SK-N-SH treated with all-trans-retinoic acid at 6 μM for 48 hours (cell line): ENCODE measurements at places on chromosomes 7 and 10.

- ATAC-seq = no peak
Measured at GRCh38 chr10:73163096-73163495, 4.7 kb downstream of the ECD start.

DNA sequence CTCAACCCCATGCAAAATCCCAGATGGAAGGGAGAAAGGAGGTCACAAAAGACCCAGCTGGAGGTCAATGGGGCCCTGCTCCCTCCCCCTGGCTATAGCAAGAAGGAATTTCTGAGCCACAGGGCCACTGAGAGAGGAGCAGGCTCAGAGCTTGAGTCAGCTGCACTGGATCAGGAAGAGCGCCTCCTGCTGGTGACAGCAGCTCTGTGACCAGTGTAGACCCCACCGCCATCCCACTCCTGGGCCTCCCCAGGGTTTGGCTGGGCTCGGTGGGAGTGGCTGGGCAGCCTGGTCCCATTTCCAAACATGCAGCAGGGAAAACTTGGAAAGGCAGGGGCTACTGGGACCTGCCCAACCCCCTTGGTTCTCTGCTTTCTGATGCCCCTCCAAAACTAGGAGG is 31.5 kb upstream of the PRLHR start:
- no peak for ATAC-seq

- peak; percentile 91 for ATAC-seq
Measured at GRCh38 chr7:107387128-107387527, 82.7 kb upstream of the GPR22 start.

- ATAC-seq = no peak
Measured at GRCh38 chr7:131097662-131098376, 229.9 kb upstream of the MKLN1 start.

GRCh38 chr10:96971324-96971723 is 139.2 kb downstream of the LCOR start:
- no peak for ATAC-seq

- ATAC-seq = no peak
Measured at GRCh38 chr10:35382096-35382495, 45.8 kb downstream of the CCNY start.

DNA sequence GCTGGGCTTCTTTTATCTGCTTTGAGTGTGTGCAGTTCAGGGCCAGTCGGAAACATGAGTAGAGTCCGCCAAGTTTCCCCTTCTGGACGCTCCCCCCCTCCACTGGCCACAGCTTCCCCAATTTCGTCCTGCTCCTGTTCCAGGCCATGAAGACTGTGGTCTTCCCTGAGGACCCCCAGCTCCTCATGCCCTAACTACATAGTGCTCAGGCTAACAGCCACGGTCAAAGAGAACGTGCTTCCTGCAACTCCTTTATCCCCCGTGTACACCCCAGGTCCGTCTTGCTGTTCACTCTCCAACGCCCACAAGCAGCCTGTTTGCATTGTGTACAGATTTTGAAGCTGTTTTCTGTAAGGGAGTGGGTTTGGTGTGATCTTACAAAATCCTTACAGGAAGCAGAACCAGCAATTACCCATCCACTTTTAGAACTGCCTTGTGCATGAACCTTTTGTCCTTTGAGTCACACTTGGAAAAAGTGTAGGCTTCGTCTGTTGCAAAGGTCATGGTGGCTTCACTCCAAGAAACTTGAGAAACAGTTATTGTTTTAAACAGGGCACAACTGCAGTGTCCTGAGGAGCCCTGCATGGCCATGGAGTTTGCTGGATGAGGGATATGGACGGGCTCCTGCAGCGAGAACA is 77.0 kb upstream of the FAM20C start:
- ATAC-seq = no peak

- no peak for ATAC-seq
Measured at GRCh38 chr7:3432911-3433310, 131.9 kb downstream of the SDK1 start.
